Renal cortex interstitium (tissue), 15 donors: ENCODE measurements at places on chromosomes 12 and 14. TPM values are rescaled to one million over a fixed set of nuclear protein-coding genes. Genes with fewer than 3 reads are reported as not detected.

DNA sequence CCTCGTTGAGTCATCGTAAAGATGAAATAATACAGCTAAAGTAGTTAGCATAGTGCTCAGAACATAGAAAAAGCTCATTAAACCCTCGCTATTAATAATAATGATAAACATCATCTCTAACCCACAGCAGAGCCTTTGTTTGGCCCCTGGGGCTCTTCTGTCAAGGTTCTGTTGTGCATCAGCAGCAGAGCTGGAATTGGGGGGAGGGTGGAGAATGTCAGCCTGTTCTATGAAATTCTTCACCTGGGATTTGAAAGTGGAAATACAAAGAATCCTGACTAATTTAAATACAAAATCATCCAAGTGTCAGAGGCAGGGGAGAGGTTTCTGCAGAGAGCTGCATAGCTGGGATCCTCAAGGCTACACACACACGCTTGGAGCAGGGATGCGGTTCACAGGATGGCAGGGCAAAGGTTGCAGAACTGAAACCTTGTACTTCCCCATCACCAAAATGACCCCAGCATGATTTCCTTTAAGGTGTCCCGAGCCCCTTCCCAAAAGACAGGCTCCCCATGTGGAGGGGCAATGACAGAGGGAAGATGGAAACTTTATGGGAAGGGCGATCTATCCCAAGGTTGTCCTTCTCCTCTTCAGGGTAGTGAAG is 71.8 kb downstream of the DAD1 start:
- DNase-seq: no peak

GRCh38 chr14:89085737-89086382 is 261.4 kb downstream of the TTC8 start:
- DNase-seq: no peak

DNA sequence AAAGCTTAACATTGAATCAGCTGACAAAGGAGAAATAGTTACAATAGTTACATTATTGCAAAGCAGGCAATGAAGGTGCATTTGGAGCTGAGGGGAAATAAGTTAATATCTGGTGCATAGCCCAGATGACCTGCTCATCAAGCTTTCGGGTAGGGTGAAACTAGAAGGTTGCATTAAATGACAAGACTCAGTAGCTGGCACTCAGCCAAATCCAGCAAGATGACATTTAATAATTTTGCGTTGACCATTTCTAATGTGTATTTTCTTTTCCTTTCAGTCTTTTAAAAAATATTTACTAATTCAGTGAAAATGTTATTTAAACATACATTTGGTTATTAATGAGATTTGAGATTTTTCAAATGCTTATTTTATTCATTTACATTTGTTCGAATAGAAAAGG is 188.6 kb downstream of the SLC5A8 start:
- no peak for DNase-seq

GRCh38 chr12:65624554-65625086 is 199.7 kb upstream of the HMGA2 start:
- no peak for DNase-seq

GRCh38 chr14:61385002-61385685 is 63.8 kb downstream of the PRKCH start:
- DNase-seq: no peak

GRCh38 chr12:132083614-132083940 is 60.5 kb downstream of the DDX51 start:
- DNase-seq: no peak

DNA sequence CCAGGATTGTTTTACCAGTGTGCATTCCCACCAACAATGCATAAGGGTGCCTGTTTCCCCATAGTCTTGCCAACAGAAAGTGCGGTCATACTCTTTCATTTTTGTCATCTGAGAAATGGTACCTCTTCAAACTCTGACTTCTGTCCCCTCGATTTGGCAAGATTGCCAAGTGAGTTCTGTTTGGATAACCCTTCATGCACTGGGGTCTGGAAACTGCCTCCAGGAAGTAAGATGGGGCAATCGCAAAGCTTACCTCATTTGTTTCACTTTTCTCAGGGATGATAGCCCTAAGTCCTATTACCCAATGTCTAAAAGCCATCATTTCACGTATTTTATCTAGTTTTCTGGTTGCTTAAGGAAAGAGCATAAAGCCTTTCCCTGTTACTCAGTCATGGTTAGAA is 28.6 kb upstream of the NR1H4 start:
- no peak for DNase-seq

The SIX4 gene
- 7.8 TPM for polyA plus RNA-seq

DNA sequence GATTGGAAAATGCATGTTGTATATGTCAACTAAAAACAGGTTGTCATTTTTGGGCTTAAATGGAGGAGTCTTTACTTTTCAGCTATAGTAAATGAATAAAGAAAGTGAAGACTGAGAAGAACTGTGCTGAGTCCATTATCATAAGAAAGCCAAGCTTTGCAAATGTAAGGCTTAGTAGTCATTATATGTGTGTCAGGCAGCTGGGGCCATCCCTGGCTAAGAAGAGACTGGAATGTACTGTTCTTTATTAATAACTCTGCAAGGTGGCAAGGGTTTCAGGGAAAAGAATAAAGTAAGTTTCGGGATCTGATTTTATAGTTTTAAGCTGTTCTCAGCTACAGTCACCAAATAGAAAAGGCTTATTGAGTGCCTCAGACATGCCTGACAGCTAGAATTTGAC is 48.7 kb downstream of the SRGAP1 start:
- no peak for DNase-seq

The KCNMB4 gene
- polyA plus RNA-seq: 20.7 TPM

The RAPGEF3 gene
- polyA plus RNA-seq: 62.8 TPM

The SSPN gene
- polyA plus RNA-seq: 14.2 TPM
